ENCODE measurements at places on chromosomes 1 and 21. TPM values are rescaled to one million over a fixed set of nuclear protein-coding genes. Genes with fewer than 3 reads are reported as not detected.

Gene SLAMF8
- 0.27 TPM for total RNA-seq

Gene PLEKHG5
- total RNA-seq: 0.22 TPM

Gene ZNF684
- 5.4 TPM for total RNA-seq

Gene GUCA2B
- not detected for total RNA-seq

Gene SMCP
- not detected for total RNA-seq

Gene SLC44A3
- not detected for total RNA-seq

Gene JAM2
- 2.1 TPM for total RNA-seq
